MG63 (cell line): ENCODE measurements at places on chromosomes 6 and 20. TPM values are rescaled to one million over a fixed set of nuclear protein-coding genes. Genes with fewer than 3 reads are reported as not detected.

PTGIS gene
- total RNA-seq = 4.1 and 6.2 TPM in 2 replicates

SLC39A7 gene
- total RNA-seq = 397 and 459 TPM in 2 replicates

GRCh38 chr20:32891926-32892660 is 33.4 kb downstream of the EFCAB8 start:
- DNase-seq = no peak

- DNase-seq = no peak
Observed at GRCh38 chr6:116475141-116475540, 14.0 kb downstream of the CALHM6 start.

DNA sequence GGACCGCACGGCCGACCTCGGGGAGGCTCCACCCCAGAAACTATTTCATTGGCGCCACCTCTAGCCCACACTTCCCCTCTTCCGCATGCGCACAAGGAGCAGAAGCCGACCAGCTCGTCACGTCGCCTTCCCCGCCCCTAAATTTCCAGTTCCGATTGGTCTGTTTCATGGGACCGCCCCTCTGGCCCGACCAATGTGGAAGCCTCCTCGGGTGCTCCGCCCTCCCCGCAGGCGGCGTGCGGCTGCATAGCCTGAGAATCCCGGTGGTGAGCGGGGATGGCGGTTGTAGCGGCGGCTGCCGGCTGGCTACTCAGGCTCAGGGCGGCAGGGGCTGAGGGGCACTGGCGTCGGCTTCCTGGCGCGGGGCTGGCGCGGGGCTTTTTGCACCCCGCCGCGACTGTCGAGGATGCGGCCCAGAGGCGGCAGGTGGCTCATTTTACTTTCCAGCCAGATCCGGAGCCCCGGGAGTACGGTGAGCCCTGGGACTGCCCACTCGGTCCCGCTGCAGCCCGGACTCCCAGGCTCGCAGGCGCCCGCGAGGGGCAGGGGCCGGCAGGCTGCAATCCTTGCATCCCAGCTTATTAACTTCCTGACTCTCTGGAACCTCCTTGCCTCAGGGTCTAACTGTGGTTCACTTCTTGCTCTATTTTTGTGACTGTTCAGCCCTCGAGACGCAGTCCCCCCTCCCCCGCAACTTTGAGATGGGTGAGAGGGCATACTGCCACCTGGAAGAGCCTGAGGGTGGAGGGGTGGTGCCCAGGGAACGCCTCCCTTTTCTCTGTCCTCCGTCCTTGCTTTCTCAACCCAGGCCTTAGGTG is at the start of gene BCKDHB:
BCKDHB (plus strand) TSS at position 254 of the 818 bp plus-strand sequence; CDS start at position 277, 23 bp downstream.
- peak; percentile 98 for DNase-seq

- DNase-seq = no peak
Observed at GRCh38 chr6:90989763-90990162, 402.9 kb upstream of the MAP3K7 start.

DNA sequence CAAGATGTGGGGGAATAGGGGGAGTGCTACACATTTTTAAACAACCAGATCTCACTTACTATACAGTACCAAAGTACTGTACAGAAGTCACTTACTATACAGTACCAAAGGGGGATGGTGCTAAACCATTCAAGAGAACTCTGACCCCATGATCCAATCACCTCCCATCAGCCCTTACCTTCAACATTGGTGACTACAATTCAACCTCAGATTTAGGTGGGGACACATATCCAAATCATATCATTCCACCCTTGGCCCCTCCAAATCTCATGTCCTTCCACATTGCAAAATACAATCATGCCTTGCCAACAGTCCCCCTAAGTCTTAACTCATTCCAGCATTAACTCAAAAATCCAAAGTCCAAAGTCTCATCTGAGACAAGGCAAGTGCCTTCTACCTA is 49.9 kb upstream of the CD2AP start:
- DNase-seq = no peak

GRCh38 chr6:33271117-33271467 is 584 bp downstream of the VPS52 start:
- peak; percentile 36 for DNase-seq

GRCh38 chr6:100188754-100189153 is 194.7 kb upstream of the MCHR2 start:
- no peak for DNase-seq
